Head of caudate nucleus (tissue), 42 donors: ENCODE measurements at places on chromosomes 11 and 22.

- DNase-seq = peak; percentile 49
These were observed 33.5 kb downstream of the NFRKB start for GRCh38 chr11:129861702-129862522.

- DNase-seq = no peak
These were observed 118.4 kb downstream of the KIAA1671 start for GRCh38 chr22:25070956-25071355.

DNA sequence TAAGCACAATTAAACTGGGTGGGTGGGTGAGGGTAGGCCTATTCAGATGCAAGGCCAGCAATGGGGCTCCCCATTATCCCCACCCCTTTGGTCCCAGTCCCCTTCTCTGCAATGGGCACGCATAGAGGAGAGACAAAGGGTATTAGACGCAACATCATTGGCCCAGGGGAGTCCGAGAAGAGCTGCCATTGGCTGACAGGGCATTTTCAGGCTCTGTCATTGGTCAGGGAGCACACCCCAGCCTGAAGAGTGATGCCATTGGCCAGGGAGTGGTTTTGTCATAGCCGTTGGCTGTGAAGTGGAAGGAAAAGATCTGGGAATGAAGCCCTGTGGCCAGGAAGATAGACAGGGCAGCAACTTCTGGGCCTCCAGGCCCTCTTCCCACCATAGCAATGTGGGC, 2.8 kb upstream of the TRIM3 start:
- no peak for DNase-seq

GRCh38 chr22:23800297-23801237, 13.8 kb downstream of the SMARCB1 start:
- no peak for DNase-seq

DNA sequence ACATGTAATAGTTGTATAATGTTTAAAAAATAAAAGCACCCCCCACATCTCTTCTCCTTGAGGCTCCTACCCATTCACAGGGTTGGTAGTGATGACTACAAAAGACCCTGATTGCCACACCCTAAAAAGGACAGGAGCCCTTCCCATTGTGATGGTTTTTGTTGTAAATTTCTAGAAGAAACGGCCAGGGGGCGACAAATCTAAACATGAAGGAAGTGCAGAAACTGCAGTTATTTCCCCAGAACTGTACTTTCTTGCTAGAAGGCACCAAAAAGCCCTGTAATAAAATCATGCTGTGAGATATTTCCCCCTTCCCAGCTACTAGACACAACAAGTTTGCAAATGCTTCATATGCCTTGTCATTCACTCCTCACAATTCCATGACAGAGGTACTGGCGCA, 10.8 kb downstream of the PRR5L start:
- DNase-seq = no peak

GRCh38 chr11:35011944-35012343, 95.5 kb downstream of the PDHX start:
- DNase-seq = no peak

DNA sequence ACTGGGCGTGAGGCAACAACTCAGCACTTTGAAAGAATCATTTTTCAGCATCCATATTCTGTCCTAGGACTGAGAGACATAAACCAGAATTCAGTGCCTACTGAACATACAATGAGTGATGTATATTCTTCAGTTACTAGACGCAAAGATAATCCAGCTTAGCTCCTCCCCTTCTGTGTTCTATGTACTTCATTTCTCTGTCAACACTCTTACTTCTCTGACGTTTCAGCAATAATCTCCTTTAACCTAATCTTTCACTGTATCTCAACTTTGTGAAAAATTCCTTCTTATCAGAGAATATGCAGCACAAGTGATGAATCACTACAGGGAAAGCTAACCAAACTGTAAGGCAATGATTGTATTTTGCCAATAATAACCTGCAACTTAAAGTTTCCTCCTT, 2.5 kb upstream of the OR51B5 start:
- no peak for DNase-seq

- DNase-seq = peak; percentile 75
These were observed 185.3 kb upstream of the LARGE1 start for GRCh38 chr22:34105461-34106062.

GRCh38 chr11:72552399-72552910, 118.1 kb upstream of the CLPB start:
- no peak for DNase-seq

DNA sequence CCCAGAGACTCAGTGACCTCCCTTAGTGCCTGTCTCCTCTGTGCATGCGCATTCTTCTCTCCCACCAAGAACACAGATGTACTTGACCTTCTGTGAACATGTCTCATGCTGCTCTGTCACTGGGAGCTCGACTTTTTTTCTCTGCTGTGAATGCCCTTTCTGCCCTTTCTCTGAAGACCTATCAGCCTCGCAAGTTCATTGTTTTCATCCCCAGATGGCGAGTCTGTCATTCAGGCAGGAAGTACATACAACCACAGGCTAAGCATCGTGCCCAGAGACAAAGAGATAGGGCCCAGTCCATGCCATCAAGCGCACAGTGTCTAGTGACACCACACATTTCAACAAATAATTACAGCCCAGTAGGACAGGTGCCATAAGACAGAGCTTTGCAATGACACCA, 50.4 kb upstream of the RAB1B start:
- DNase-seq = no peak

- no peak for DNase-seq
These were observed 3.3 kb downstream of the KCNQ1 start for GRCh38 chr11:2447951-2448650.

- DNase-seq = no peak
These were observed 175.2 kb downstream of the WNT11 start for GRCh38 chr11:76030968-76031590.

GRCh38 chr11:22465620-22466019, 127.4 kb downstream of the SLC17A6 start:
- no peak for DNase-seq

DNA sequence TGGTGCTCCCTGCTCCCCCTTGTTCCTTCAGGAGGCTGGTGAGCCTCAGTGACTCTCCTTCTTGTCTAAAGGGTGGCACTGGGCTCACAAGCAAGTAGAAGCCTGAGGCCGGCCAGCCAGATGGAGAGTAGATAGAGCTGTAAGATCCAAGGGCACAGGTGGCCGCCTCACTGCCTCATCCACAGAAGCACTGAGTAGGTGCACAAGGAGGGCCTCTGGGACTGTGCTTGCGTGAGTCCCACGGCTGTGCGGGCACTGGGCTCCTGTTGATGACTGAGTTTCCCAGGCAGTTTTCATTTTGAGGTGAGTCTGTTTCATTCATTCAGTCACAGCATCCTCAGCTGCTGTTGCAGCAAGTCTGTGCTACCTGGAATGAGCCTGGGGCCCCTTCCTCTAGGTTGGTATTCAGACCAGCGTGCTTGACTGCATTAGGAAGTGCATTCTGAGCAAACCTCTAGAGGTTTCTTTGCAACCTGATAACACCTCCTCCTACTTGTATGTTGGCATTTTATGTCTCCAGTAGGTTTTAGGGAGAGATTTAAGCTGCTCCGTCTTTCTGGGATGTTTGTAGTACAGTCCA, 184.0 kb downstream of the TBC1D22A start:
- no peak for DNase-seq
